ENCODE measurements at places on chromosomes 7 and 10.

DNA sequence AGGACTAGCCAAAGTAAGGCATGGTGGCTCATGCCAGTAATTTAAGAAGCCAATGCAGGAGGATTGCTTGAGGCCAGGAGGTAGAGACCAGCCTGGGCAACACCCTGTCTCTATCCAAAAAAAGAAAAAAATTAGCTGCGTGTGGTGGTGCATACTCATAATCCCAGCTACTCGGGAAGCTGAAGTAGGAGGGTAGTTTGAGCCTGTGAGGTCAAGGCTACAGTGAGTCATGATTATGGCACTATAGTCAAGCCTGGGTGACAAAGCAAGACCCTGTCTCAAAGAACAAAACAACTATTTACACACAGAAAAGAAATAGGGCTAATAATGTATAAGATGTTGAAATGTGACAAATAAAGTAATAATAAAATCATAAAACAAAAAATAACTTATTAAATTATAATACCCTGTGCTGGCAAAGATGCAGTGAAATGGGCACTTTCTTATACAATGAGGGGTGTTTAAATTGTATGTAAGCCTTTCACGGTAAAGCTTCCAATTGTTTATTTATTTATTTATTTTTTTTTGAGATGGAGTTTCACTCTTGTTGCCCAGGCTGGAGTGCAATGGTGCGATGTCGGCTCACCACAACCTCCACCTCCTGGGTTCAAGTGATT, 175.2 kb downstream of the TPST1 start:
- peak overlapping the region; percentile 78 for H3K27ac ChIP-seq
- peaks cover 40% of the 10 kb centered on the region for H3K4me1 ChIP-seq
- H3K27me3 ChIP-seq: no peaks in the 10 kb centered on the region
- peaks cover 32% of the 10 kb centered on the region for H3K36me3 ChIP-seq
- peak; percentile 48 for DNase-seq
- H3K4me3 ChIP-seq: peak overlapping the region; percentile 15

DNA sequence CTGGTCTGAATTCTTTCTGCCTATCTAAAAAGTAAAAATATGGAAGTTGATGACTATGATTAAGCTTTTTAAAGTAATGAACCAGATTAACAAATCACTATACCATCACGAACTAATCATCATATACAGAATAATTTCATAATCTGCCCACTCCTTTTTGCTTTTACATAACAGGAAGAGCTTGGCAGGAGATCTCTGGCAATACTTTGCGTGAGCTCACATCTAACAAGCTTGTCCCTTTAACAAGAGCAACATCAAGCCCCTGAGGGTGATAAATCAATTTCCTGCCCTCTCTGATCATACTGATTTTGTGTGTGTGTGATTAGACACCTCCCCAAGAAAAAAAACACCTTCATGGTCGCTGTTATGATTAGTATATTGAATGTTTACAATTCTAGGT, 143.5 kb upstream of the ASAH2 start:
- peaks cover 63% of the 10 kb centered on the region for H3K4me1 ChIP-seq
- H3K36me3 ChIP-seq: peaks cover 12% of the 10 kb centered on the region
- H3K27me3 ChIP-seq: no peaks in the 10 kb centered on the region
- no peak for DNase-seq
- no peak overlapping the region for H3K27ac ChIP-seq

GRCh38 chr7:73905360-73905759, 44.4 kb downstream of the TMEM270 start:
- no peak overlapping the region for H3K27ac ChIP-seq
- H3K4me1 ChIP-seq: peaks cover 24% of the 10 kb centered on the region
- DNase-seq: no peak
- no peak overlapping the region for H3K4me3 ChIP-seq

DNA sequence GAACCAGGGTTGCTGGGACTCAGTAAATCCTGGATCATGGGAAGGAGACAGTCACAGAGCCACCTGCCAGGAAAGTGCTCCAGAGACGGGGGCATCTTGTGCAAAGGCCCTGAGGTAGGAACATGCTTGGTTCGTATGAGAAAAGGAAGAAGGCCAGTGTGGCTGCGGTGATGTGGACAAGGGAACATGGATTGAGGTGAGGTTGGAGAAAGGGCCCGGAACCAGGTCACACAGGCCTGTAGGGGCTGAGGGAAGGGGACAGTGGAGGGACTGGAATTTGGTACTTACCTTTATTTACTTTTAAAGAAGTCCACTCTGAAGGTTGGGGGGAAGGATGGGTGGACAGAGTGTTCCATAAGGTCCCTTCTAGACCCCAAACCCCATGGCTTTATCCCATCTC, 32.9 kb upstream of the CXCL12 start:
- no peak for DNase-seq
- peaks cover 9% of the 10 kb centered on the region for H3K36me3 ChIP-seq
- H3K27ac ChIP-seq: no peak overlapping the region
- no peak overlapping the region for H3K4me3 ChIP-seq

DNA sequence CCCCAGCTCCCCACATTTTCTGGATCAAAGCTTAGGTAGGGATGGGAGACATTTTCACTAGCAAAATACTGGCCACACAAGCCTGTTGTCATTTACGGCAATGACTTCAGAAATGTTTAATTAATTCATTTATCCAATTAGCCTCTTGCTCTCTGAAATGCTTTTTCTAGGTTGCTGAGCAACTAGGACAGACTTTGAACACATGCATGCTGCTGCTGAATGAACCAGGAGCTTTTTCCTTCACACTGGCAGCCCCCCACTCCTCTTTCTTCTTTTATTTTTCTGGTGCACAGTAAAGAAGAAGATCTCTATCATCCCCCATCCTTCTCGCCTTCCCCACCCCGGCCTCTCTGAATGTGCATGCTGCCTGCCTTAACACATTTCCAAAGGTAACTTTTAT, 22.5 kb downstream of the SORCS3 start:
- H3K36me3 ChIP-seq: no peaks in the 10 kb centered on the region
- H3K27me3 ChIP-seq: peaks cover 5% of the 10 kb centered on the region
- DNase-seq: no peak
- no peaks in the 10 kb centered on the region for H3K4me1 ChIP-seq

DNA sequence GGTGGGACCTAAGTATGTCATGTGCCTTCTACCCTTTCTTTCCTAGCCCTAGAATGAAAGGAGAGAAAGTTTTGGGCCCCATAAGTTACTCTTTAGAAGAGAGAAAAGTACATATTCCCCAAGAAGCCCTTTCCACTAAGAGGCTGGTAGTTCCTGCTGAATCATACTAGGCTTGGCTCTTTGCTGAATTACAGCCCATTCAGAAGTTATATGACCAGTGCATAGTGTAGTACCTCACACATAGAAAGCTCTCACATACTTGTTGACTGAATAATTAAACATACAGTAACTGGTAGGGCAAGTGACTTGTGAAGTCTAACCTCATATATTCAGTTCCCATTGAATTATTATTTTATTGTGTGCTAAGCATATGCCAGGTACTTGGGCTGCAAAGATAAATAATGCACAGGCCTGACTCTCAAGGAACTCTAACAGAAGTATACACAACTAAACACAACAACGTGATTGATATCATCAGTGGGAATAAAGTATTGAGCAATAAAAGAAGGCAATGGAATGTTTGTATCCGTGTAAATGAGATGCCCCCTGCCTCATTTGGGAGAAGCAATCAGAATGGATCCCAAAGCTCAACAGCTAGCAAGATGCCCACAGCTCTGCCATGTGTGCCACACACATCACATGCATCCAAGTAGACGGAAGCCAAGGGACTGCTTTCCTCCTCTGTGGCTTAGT, 38.9 kb upstream of the UBN2 start:
- H3K4me3 ChIP-seq: no peak overlapping the region
- no peak for DNase-seq
- no peak overlapping the region for H3K27ac ChIP-seq
- H3K27me3 ChIP-seq: no peaks in the 10 kb centered on the region
- peaks cover 3% of the 10 kb centered on the region for H3K36me3 ChIP-seq

DNA sequence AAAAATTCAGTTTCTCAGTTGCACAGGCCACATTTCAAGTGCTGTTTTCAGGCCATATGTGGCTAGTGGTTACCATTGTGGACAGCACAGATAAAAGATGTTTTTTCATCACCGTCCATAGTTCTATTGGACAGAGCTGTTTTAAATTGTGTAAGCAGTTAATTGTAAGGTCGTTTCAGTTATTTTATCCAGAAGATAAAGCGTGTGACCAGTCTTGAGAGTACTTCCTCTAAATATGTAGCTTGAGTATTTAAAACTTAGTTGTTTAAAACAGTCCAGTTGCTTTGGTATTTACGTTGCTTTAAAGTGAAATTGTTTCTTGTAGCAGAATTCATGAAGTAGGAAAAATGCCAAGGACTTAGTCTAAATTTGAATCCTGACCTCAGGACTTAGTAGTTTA, 66.9 kb downstream of the ZNRF2 start:
- no peak overlapping the region for H3K27ac ChIP-seq
- DNase-seq: no peak
- H3K27me3 ChIP-seq: no peaks in the 10 kb centered on the region
- no peak overlapping the region for H3K4me3 ChIP-seq

GRCh38 chr10:69845574-69846292, 44.0 kb downstream of the COL13A1 start:
- H3K36me3 ChIP-seq: no peaks in the 10 kb centered on the region
- H3K4me3 ChIP-seq: peak overlapping the region; percentile 74
- no peaks in the 10 kb centered on the region for H3K27me3 ChIP-seq
- H3K27ac ChIP-seq: peak overlapping the region; percentile 95
- peaks cover 75% of the 10 kb centered on the region for H3K4me1 ChIP-seq

GRCh38 chr10:17847585-17848296, 38.6 kb downstream of the MRC1 start:
- no peak overlapping the region for H3K4me3 ChIP-seq
- H3K27me3 ChIP-seq: peaks cover 3% of the 10 kb centered on the region
- peak; percentile 23 for DNase-seq
- no peak overlapping the region for H3K27ac ChIP-seq
- no peaks in the 10 kb centered on the region for H3K36me3 ChIP-seq

GRCh38 chr7:129184981-129185670, 3.3 kb upstream of the SMO start:
- DNase-seq: no peak
- peaks cover 59% of the 10 kb centered on the region for H3K27me3 ChIP-seq
- no peak overlapping the region for H3K4me3 ChIP-seq
- H3K4me1 ChIP-seq: no peaks in the 10 kb centered on the region

GRCh38 chr7:102393467-102393866, 2.7 kb upstream of the PRKRIP1 start:
- DNase-seq: no peak
- H3K27me3 ChIP-seq: peaks cover 4% of the 10 kb centered on the region
- H3K36me3 ChIP-seq: peaks cover 16% of the 10 kb centered on the region
- peaks cover 17% of the 10 kb centered on the region for H3K4me1 ChIP-seq
- H3K27ac ChIP-seq: no peak overlapping the region

Data from HFFc6 (cell line).